NCI-H2029 treated with DMSO at 0.1 percent for 48 hours (cell line): ENCODE measurements at places on chromosomes 7 and 10.

- no peak for DNase-seq
Observed at GRCh38 chr10:128054163-128054970, 71.9 kb downstream of the MKI67 start.

GRCh38 chr7:150567169-150567568, at the start of gene GIMAP4:
GIMAP4 (plus strand) TSS chr7:150567390; CDS start chr7:150569902, 2,512 bp downstream.
- no peak for DNase-seq

GRCh38 chr10:127524229-127524628, 24.9 kb upstream of the NPS start:
- no peak for DNase-seq

DNA sequence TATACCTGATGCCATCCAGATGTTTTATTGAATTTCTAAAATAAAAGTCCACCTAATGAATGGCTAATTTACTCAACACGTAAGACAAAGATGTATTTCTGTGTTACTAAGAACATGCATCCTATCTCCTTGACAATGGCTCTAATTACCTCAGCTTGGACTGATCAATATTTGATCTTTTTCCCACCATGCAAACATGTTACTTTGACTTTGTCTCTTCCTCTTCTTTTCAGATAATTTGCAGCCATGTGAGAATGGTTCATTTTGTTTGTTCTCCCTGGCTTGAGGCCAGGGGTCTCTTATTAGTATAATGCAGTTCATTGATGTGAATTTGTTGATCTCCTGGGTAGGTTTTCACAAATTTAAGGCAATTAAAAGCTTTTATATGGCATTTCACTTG, 302.1 kb downstream of the ADK start:
- DNase-seq = peak; percentile 0

DNA sequence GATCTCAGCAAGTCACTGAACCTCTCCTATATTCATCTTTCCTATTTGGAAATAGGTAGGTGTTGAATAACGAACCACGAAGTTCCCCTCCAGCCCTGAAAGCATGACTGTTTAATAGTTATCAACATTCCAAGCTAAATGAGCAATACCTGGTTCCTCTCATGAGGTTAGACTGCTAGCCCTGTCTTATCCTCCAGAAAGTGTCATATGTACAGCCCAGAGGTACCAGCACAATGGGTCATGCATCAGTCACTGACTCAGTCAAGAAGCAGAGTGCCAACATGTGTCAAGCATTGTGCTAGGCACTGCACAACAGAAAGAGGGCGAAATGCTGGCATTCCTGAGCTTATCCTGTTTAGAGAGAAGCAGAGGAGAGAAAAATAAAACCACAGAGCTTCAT, 70.0 kb downstream of the AMPH start:
- DNase-seq = no peak

DNA sequence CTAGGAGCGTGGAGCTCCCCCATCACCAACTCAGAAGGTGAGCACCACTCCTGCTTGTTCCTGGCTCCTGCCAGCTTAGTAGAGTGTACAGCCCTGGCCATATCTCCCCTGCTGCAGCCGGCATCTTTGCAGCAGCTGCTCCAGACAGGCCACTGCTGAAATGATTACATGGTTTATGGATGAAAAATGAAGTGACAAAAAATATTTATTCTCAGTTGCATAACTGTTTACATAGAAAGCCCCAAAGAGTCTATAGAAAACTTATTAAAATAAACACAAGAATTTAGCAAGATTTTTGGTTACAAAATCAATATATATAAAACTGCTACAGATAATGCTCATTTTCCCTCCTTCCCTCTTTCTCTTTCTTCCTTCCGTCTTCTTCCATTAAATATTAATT, 27.2 kb downstream of the C10orf67 start:
- DNase-seq = no peak

GRCh38 chr10:62038609-62039190, 137.2 kb downstream of the ARID5B start:
- DNase-seq = no peak

GRCh38 chr7:36185092-36185491, 32.0 kb downstream of the EEPD1 start:
- DNase-seq = no peak

DNA sequence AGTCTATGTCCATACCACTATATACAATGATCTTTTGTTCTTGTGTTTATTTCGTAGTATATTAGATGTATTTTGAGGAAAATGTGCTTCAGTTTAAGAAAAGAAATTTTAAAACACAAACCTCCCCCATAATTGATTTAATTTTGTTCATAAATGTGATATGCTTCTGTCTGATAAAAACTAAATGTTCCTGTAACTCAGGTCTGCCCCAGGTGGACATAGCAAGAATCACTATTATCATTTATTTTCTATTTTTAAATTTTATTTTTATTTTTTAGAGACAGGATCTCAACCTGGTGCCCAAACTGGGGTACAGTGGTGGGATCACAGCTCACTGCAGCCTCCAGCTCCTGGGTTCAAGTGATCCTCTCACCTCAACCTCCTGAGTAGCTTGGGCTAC, 43.2 kb downstream of the BEND7 start:
- DNase-seq = no peak

- DNase-seq = no peak
Observed at GRCh38 chr7:98250789-98251188, 1.2 kb downstream of the TECPR1 start.
